ENCODE measurements at places on chromosomes 13 and 19. TPM values are rescaled to one million over a fixed set of nuclear protein-coding genes. Genes with fewer than 3 reads are reported as not detected.

The SHISA7 gene
- 0.25 TPM for total RNA-seq

The RUBCNL gene
- 1.7 TPM for total RNA-seq

The KLK12 gene
- total RNA-seq = 4.2 TPM

The SIAH3 gene
- total RNA-seq = not detected

The LRRC63 gene
- 0.49 TPM for total RNA-seq

GRCh38 chr13:113897966-113898365 is 34.1 kb upstream of the GAS6 start:
- H3K36me3 ChIP-seq = no peaks in the 10 kb centered on the region
- H3K27me3 ChIP-seq = no peaks in the 10 kb centered on the region
- no peak overlapping the region for H3K4me3 ChIP-seq
- no peak for DNase-seq
- no peak overlapping the region for H3K27ac ChIP-seq

GRCh38 chr13:86601351-86601750 is 802.1 kb upstream of the SLITRK6 start:
- no peak for DNase-seq
- no peaks in the 10 kb centered on the region for H3K27me3 ChIP-seq
- no peak overlapping the region for H3K27ac ChIP-seq
- no peak overlapping the region for H3K4me3 ChIP-seq
- no peaks in the 10 kb centered on the region for H3K4me1 ChIP-seq
- H3K36me3 ChIP-seq = no peaks in the 10 kb centered on the region

DNA sequence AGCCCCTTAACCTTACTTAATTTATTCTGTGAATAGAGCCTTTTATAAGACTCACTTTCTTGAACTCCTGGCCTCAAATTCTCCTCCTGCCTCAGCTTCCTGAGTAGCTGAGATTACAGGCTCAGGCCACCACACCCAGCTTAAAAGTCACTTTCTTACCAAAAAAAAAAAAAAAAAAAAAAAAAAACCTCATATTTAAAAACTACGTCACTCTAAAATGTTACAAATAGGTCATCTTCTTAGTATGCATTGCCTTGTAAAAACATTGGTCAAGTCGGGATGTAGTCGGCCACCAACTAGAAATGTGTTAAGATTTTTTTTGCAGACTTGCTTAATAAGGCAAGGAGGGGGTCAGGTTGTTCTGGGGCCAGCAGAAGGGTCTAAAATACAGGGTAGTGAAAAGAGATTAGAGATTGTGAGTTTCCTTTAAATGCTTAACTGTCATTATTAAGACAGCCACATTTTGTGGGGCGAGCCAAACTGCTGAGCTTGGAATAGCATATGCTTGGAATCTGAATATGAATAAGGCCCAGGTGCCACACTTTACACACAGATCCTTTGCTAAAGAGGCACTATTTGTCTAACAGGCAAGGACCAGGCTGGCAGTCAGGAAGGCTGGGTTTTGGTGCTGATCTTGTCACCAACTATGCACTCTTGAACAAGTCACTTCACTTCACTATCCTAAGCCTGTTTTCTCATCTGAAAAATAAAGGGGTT is 16.5 kb upstream of the IL17D start:
- H3K4me1 ChIP-seq = no peaks in the 10 kb centered on the region
- H3K36me3 ChIP-seq = no peaks in the 10 kb centered on the region
- no peak overlapping the region for H3K4me3 ChIP-seq
- no peak for DNase-seq
- H3K27ac ChIP-seq = no peak overlapping the region
- no peaks in the 10 kb centered on the region for H3K27me3 ChIP-seq

DNA sequence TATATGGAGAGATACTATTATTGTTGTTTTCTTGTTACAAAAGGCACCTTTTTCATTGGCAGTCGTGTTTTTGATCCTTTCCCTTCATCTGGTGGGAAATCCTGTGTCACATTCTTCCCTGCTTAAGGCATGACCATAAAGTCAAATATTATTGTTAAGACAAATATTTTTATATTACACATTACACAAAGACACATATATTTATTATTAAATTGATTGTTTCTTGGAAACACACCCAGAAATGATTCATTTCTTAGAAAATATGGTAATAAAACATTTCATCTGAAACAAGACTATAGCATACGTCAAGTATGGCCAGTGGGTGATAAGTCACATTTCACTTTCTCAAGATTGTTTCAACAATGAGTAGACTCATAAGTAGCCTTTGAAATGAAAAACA is 77.3 kb downstream of the KCTD12 start:
- no peak overlapping the region for H3K27ac ChIP-seq
- no peaks in the 10 kb centered on the region for H3K36me3 ChIP-seq
- H3K4me3 ChIP-seq = no peak overlapping the region
- DNase-seq = no peak
- H3K27me3 ChIP-seq = no peaks in the 10 kb centered on the region

DNA sequence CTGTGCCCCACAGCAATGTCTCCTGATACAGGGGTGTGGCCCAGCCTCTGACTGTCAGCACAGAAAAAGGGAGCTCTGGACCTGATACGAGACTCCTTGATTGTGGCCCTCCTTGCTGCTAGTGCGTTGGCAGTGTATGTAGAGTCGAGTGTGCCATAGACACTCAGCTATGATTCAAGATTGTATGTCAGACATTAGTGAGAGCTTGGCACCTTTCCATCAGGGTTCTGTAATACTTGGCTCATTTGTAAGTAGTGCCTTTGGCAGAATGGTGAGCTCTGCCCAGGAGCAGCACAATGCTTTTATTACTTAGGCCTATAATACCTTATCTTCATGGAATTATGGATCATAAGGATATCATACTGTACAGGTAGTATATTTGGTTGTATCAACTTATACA is 83.4 kb downstream of the ATP8A2 start:
- no peaks in the 10 kb centered on the region for H3K4me1 ChIP-seq
- H3K36me3 ChIP-seq = no peaks in the 10 kb centered on the region
- no peak for DNase-seq
- H3K27me3 ChIP-seq = no peaks in the 10 kb centered on the region
- no peak overlapping the region for H3K27ac ChIP-seq
- no peak overlapping the region for H3K4me3 ChIP-seq

DNA sequence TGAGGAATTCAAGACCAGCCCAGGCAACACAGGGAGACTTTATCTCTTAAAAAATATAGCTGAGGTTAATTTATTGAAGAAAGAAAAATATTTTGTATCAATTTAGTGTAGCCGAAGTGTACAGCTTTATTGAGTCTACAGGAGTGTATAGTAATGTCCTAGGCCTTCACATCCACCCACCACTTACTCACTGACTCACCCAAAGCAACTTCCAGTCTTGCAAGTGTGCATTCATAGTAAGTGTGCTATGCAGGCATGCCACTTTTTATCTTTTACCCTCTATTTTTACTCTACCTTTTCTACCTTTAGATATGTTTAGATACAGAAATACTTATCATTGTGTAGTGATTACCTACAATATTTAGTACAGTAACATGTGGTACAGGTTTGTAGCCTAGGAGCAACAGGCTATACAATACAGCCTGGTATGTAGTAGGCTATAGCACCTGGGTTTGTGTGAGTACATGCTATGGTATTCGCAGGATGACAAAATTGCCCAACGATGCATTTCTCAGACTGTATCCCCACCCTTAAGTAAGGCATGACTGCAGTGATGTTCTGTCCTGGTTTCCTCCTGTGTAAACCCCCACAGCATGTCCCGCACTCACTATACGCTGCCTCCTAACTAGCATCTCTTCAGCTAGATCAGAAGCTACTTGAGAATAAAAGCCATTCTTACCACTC is 15.3 kb upstream of the ATP12A start:
- no peak for DNase-seq
- no peaks in the 10 kb centered on the region for H3K4me1 ChIP-seq
- no peak overlapping the region for H3K4me3 ChIP-seq

DNA sequence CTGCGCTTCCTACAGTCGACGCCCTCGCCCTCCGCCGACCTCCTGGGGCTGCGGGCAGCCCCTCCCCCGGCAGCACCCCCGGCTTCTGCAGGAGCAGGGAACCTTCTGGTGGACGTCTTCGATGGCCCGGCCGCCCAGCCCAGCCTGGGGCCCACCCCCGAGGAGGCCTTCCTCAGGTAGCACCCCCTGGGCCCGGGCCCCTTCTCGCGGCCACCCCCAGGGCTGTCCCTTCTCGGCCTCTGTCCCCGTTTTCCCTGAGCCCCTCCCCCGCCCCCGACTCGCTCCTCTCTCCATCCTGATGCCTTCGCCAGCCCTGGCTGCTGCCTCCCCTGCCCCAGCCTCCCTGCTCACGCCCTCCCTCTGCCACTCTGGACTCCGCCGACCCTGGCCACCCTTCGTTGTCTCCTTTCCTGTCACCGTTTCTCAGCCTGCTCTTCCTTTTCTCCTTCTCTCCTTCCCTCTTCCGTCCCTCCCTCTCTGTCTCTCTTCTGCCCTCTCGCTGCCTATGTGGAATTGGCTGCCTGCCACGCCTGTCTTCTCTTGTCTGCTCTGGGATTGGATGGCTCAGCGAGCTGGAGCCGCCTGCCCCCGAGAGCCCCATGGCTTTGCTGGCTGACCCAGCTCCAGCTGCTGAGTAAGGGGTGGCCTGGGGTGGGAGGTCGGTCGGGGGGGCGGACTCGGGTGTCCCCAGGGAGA is 11.0 kb downstream of the FUZ start:
- peak overlapping the region; percentile 76 for H3K27ac ChIP-seq

GRCh38 chr13:32426191-32426989 is 1.5 kb downstream of the N4BP2L1 start:
- no peak for DNase-seq
- H3K4me1 ChIP-seq = peaks cover 31% of the 10 kb centered on the region
- H3K27ac ChIP-seq = peak overlapping the region; percentile 96
- peak overlapping the region; percentile 87 for H3K4me3 ChIP-seq

GRCh38 chr19:46886546-46887239 is 25.9 kb downstream of the ARHGAP35 start:
- DNase-seq = no peak
- no peak overlapping the region for H3K4me3 ChIP-seq
- H3K27ac ChIP-seq = no peak overlapping the region
- peaks cover 63% of the 10 kb centered on the region for H3K4me1 ChIP-seq
- no peaks in the 10 kb centered on the region for H3K36me3 ChIP-seq
- H3K27me3 ChIP-seq = no peaks in the 10 kb centered on the region

- H3K27me3 ChIP-seq = no peaks in the 10 kb centered on the region
- DNase-seq = no peak
- H3K4me3 ChIP-seq = no peak overlapping the region
- no peak overlapping the region for H3K27ac ChIP-seq
- no peaks in the 10 kb centered on the region for H3K36me3 ChIP-seq
These were observed 11.8 kb upstream of the CEACAM4 start for GRCh38 chr19:41638641-41639081.

- H3K27ac ChIP-seq = no peak overlapping the region
- H3K4me3 ChIP-seq = no peak overlapping the region
- H3K4me1 ChIP-seq = no peaks in the 10 kb centered on the region
These were observed 244.2 kb downstream of the NHLRC3 start for GRCh38 chr13:39282400-39282972.

DNA sequence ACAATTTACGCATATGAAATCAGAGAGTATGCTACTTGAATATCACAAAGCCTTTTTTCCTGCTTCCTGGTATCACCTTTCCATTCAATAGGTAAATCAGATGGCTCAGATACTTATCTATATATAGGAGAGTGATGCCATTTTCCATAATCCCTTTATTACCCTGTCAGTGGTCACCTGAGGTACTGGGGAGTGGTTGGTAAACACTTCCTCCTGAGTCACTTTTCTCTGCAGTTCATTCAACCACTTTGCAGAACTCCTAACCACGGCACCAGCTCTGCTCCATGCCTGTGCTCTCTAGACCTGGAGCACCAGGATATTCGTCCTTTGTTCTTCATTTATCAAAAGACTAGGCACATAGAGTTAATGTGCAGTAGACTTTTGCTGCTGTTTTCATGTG is 748.5 kb upstream of the KLHL1 start:
- H3K36me3 ChIP-seq = no peaks in the 10 kb centered on the region
- H3K27me3 ChIP-seq = no peaks in the 10 kb centered on the region
- H3K27ac ChIP-seq = no peak overlapping the region
- no peak overlapping the region for H3K4me3 ChIP-seq
- H3K4me1 ChIP-seq = no peaks in the 10 kb centered on the region

DNA sequence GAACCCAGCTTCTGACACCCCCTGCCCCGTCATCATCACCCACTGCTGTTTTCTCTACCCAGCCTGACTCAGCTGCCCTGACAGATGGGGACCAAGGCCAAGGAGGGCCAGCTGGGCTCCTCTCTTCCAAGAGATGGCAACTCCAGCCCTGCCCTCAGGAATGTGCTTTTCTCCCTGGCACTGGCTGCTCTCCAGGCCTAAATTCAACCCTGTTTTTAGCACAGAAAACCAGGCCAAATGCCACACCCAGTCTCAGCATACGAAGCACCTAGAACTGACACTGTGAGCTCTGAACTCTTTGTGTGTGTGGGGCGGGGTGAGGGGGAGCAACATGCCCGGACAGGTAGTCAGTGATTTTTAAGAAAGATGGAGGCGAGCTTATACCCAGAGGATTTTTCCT is 23.4 kb upstream of the IGFL1 start:
- no peaks in the 10 kb centered on the region for H3K36me3 ChIP-seq
- DNase-seq = no peak
- no peaks in the 10 kb centered on the region for H3K27me3 ChIP-seq
- H3K27ac ChIP-seq = no peak overlapping the region

GRCh38 chr13:112106478-112107141 is 39.7 kb downstream of the SOX1 start:
- peaks cover 6% of the 10 kb centered on the region for H3K27me3 ChIP-seq
- DNase-seq = no peak
- H3K27ac ChIP-seq = no peak overlapping the region
- H3K4me1 ChIP-seq = no peaks in the 10 kb centered on the region

DNA sequence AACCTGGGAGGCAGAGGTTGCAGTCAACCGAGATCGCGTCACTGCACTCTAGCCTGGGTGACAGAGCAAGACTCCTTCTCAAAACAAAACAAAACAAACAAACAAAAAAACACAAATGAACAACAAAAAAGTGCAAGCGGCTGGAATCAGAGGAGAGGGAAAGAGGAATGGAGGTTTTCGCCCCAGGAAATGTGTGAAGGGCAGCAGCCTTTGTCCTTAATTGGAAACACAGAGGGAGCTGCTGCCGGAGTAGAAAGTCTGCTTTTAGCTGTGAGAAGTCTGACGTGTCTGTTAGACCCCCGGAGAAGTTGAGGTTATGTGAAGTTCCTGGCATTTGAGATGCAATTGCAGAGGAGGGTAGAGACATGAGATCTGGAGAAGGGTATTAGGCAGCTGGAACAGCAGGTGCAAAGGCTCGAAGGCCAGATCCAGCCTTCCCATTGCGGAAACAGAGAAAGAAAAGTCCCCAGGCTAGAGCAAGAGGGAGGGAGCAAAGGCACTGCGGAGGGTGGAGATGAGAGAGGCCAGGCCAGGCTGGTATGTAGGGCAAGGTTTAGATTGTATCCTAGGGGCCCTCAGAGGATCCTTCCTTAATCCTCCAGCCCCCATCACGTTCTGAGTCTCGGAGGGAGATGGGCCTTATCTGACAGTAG is 473 bp downstream of the TMIGD2 start:
- no peaks in the 10 kb centered on the region for H3K27me3 ChIP-seq
- no peaks in the 10 kb centered on the region for H3K36me3 ChIP-seq
- H3K4me3 ChIP-seq = no peak overlapping the region
- H3K4me1 ChIP-seq = no peaks in the 10 kb centered on the region
- DNase-seq = no peak

GRCh38 chr13:27334774-27335435 is 64.3 kb downstream of the RASL11A start:
- H3K36me3 ChIP-seq = no peaks in the 10 kb centered on the region
- no peaks in the 10 kb centered on the region for H3K27me3 ChIP-seq
- no peak overlapping the region for H3K4me3 ChIP-seq
- DNase-seq = no peak

GRCh38 chr13:27791901-27792392 is 336 bp upstream of the GSX1 start:
- no peak overlapping the region for H3K4me3 ChIP-seq
- no peak for DNase-seq
- H3K36me3 ChIP-seq = no peaks in the 10 kb centered on the region
- H3K27ac ChIP-seq = no peak overlapping the region
- peaks cover 35% of the 10 kb centered on the region for H3K4me1 ChIP-seq

All from vagina (tissue), 2 donors.